ENCODE measurements at places on chromosomes 16 and 17.

GRCh38 chr17:78368348-78368747 lies 8.5 kb upstream of the SOCS3 start:
- DNase-seq: no peak

- no peak for DNase-seq
Measured at GRCh38 chr16:1526608-1527555, 6.6 kb upstream of the TMEM204 start.

DNA sequence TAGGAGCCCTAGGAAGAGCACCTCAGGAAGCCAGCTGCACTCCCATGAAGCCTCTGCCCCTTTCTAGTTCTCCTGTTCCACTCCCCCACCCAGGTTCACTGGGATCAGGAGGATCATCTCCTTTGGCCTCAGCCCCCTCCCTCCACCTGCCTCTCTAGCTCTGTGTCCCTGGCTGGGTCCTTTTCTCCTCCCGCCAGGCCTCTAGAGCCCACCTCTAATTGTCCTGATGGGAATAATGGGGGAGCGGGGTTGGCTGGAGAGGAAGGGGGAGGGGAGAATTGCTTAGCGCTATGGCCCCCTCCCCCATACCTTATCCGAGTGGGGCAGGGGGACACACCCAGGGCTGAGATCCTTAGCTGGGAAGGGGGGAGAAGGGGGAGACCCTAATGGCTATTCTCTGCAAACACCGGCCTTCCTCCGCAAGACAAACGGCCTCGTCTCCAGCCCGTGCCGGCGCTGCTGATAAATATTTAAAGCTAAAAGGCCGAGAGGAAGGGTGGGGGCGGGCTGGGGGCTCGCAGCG lies 997 bp downstream of the HOXB7 start:
- DNase-seq: no peak

- DNase-seq: no peak
Measured at GRCh38 chr17:81238490-81238814, 403 bp downstream of the TEPSIN start.

DNA sequence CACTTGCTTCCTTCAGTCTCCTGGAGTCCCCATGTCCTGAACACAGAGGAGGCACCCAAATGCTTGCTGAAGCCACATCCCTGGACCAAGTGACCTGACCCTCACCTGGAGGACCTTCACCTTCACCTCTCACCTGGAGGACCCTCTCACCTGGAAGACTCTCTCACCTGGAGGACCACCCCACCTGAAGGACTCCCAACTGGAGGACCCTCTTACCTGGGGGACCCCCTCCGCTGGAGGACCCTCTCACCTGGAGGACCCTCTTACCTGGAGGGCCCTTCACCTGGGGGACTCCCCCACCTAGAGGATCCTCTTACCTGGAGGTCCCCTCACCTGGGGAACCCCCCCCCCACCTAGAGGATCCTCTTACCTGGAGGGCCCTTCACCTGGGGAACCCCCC lies 573 bp upstream of the CDK10 start:
- DNase-seq: no peak

GRCh38 chr16:73151225-73151624 lies 103.3 kb upstream of the ZFHX3 start:
- DNase-seq: no peak

DNA sequence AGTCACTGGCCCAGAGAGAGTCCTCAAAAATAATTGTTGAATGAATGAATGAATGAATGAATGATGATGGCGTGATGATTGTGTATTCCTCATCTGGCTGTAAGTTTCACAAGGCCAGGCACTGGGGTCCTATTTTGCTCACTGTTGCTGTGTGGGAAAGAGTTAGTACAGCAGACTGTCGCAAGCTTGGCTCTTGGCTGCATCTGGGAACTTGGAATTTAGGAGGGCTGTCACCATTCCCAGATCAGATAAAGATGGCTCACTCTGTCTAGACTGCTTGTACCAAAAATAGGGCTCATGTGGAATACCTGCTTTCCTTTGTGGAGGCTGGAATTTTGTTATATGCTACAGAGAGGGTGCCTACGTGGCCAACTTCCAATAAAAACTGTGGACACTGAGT lies 530.6 kb downstream of the WWOX start:
- DNase-seq: no peak

GRCh38 chr17:44210342-44211192 lies 8.9 kb downstream of the UBTF start:
- no peak for DNase-seq

DNA sequence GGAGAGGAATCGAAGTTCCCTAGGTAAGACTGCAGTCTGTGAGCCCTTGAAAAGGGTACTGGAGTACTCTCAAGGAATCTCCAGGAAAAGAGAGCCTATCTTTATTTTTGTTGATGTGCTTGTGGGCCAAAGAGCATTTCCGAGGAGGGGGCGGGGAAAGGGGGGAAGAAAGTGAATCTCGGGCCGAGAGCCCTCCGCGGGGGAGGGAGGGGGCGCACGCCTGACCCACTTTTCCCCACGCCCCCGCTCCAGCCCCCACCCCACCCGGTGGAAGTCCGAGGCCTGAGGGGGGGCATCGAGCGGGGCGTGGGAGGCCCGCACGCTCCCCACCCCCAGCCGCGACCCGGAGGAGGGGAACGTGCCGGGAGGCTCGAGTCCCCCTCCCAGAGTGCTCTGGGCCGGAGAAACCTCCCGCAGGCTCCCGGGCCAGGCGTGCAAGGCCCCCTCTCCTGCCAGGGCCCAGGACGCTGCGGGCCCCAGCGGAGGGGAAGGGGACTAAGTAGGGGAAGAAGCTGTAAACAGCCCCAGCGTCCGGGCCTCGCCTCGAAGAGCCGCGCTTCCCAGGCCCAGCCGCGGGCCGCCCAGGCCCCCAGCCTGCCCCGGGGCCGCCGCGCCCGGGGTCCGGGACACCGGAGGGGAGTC lies 444 bp downstream of the HELZ start:
- DNase-seq: no peak

DNA sequence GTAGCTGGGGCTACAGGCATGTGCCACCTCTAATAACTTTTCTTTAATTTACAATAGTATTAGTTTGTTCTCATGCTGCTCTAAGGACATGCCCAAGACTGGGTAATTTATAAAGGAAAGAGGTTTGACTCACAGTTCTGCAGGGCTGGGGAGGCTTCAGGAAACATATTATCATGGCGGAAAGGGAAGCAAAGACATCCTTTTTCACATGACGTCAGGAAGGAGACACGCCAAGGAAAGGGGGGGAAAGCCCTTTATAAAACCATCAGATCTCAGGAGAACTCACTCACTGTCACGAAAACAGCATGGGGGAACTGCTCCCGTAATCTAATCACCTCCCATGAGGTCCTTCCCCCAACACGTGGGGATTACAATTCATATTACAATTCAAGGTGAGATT lies 18.3 kb downstream of the IL4R start:
- DNase-seq: no peak

DNA sequence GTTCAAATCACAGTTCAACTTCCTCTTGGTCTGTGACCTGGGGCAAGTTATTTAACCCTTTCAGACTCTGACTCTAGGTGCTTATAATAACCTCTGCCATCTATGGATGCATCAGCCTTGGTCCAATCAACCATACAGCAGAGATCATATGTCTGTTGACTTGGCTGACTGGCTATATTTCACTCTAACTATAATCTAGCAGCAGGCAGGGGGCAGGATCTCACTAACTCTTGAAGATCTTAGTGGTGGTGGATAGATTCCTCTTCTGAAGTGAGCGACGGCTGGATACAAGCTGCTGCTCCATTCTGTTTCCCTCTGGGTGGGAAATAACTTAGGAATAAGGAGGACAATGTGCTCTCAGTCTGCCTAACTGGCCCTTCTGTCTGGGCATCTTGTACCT lies 146.6 kb downstream of the SKAP1 start:
- no peak for DNase-seq

DNA sequence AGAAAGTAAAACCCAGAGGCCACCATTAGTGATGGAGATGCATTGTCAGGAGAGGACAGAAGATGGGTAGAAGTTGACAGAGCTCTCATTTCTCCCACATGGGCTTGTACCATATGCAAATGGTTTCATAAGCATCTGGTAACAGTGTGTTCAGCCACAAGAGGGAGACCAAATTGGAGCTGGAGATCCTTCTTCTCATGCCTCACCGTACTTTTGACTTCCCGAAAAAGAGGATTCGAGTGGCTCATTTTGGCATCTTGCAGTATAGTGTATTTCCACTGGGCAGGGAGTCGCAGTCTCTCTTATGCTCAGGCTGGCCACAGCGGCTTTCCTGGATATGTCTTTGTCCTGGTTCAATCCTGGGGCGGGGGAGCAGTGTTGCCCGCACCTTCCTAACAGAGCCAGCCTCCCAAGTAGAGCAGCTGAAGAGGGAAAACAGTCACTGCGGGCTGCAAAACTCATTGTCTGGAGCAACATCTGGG lies 23.8 kb downstream of the TBC1D3B start:
- no peak for DNase-seq

DNA sequence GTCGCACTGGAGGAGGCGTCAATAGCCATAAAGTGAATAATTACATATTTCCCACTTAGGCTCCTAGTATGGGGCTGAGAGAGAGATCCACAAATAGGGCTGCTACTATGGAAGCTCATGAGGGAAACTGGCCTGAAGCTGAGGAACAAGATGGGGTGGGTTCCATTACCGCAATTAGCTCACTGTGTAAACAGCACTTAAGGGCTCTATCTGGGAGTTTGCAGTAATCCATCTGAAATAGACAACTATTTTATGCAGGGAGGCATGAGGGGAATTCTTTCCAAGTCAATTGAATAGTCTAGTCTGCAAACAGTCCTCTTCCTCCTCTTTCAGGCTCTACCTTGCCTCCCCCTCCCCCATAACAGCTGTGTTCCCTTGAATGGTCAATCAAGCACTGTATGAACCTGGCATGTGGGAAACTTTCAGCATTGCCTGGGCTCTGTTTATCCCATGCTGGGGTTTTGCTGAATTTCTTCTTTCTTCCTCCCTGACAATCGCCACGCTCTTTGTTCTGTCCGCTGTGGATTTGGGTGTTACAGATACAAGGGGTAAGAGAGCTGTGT lies 56.1 kb upstream of the MAF start:
- no peak for DNase-seq

- no peak for DNase-seq
Measured at GRCh38 chr16:84260766-84261554, 21.1 kb upstream of the KCNG4 start.

GRCh38 chr17:14712611-14713021 lies 411.7 kb downstream of the HS3ST3B1 start:
- no peak for DNase-seq

- DNase-seq: no peak
Measured at GRCh38 chr17:50582741-50583140, 22.2 kb downstream of the CACNA1G start.

DNA sequence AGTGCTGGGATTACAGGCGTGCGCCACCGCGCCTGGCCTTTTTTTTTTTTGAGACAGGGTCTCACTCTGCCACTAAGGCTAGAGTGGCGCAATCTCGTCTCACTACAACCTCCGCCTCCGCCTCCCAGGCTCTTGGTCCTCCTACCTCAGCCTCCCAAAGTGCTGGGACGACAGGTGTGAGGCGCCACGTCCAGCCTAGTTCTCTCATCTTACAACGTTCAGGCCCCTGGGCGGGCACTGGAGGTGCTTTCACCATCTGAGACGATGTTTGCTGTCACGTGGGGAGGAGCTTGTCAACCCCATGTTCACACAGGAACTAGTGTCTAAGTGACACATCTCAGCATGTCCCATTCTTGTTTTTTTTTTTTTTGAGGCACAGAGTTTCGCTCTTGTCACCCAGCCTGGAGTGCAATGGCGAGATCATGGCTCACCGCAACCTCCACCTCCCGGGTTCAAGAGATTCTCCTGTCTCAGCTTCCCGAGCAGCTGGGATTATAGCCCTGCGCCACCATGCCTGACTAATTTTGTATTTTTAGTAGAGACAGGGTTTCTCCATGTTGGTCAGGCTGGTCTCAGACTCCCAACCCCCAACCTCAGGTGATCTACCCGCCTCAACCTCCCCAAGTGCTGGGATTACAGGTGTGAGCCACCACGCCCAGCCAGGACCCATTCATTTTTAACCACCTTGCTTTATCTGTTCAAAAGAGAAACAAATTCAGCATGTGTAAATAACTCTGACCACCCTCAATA lies 5.2 kb upstream of the FANCA start:
- DNase-seq: no peak

- no peak for DNase-seq
Measured at GRCh38 chr17:30219833-30220232, 15.7 kb downstream of the SLC6A4 start.

DNA sequence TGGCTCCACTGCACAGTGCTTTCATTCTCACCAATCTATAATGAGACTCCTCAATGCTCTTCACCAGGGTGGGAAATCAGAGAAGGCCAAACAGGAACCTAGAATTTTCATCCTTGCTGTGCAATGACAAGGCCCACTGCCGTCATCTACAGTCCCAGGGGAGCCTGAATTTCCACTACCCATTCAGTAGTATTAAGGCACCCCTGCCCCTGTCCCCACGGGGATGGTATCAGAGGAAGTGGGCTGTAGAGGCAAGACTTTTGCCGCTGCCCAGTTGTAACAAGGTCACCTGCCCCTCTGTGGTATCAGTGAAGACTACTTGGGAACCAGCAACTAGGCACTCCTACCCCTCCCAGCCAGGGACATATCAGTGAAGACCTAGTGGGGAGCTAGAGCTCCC lies 104.5 kb downstream of the C16orf78 start:
- DNase-seq: no peak

- no peak for DNase-seq
Measured at GRCh38 chr16:53844804-53845203, 140.8 kb downstream of the FTO start.

GRCh38 chr17:19409509-19409908 lies 1.5 kb upstream of the RNF112 start:
- DNase-seq: no peak

DNA sequence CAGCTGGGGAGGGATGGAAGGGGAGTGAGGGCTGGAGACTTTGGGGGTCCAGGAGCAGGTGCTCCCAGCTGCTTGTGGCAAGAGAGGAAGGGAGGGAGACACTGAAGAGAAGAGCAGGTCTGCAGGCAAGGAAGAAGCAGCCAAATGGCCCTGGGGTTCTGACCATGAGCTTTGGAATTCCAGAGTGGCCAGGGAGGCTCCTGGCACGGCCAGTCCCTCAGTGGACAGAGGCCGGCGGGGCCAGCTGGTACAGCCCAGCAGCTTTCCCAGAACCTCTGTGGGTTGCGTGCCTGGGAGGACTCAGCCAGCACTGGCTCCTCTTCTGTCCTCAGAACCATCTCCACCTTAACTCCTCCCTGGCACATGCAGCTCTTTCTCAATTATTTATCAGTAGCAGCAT lies 233.0 kb downstream of the MSI2 start:
- DNase-seq: no peak

- DNase-seq: no peak
Measured at GRCh38 chr16:990516-991291, 9.1 kb downstream of the SOX8 start.

Data from HFF-Myc (cell line).